ENCODE measurements at places on chromosomes 7 and 10.
A peak's percentile ranks its signal among the peaks of the same experiment; 100 is the strongest.

- DNase-seq: no peak
These were observed 132.8 kb downstream of the POLR1F start for GRCh38 chr7:19575909-19576557.

DNA sequence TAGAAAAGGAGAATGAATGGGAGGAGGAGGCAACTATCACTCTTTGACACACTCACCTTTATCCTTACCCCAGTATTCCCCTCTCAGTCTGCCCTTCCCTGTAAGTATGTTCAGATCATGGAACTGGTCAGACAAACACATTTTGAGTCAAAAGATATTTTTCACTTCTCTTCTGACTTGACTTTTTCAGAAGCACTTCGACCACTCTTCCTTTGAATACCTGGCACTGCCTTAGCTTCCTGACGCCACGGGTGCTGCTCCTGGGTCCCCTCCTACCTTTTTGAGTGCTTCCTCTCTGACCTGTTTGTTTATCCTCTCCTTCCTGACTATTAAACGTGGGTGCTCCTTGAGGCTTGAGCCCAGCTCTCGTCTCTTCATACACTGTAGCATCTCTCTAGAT, 19.8 kb upstream of the C10orf67 start:
- DNase-seq: no peak

DNA sequence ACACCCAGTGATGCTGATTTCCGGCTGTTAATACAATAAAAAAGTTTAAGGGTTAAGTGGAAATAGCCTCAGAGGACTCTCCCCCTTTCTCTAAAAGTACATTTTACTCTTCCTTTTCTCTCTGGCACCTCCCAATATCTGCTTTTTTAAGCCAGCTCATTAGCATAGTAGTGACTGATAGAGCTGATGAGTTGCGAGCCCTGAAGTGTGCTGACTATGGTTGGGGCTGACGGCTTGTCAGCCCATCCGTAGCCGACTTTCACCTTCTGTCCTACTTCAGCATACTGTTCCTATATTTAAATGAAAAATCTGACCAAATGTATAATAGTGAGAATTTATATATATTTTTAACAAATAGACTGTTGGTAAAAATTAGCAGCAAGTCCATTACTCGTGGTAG, 80.0 kb downstream of the SHH start:
- DNase-seq: no peak

GRCh38 chr7:24793982-24794648, 36.9 kb upstream of the GSDME start:
- DNase-seq: no peak

DNA sequence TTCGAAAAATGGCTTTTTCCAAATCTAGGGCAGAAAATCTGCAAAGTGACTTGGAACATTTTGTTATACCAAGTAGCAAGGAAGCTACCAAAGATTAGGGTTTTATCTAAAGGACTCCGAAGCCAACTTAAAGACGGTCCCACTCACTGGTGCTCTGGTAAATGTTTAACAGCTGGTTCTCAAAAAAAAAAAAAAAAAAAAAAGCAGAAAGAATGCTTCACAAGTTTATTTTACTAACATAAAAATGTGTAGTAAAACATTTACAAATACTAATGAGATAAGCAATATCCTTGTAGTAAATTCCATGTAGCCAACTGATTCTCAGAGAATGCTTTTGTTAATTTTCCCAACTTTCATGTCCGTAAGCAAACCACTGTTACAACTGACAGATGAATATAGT, 38.4 kb downstream of the TAF3 start:
- DNase-seq: no peak

- no peak for DNase-seq
These were observed 50.5 kb upstream of the FOXK1 start for GRCh38 chr7:4631380-4632179.

GRCh38 chr7:141558544-141559183, 7.5 kb downstream of the AGK start:
- DNase-seq: peak; percentile 33

GRCh38 chr7:142645777-142646176, 103.5 kb upstream of the PRSS1 start:
- DNase-seq: no peak

DNA sequence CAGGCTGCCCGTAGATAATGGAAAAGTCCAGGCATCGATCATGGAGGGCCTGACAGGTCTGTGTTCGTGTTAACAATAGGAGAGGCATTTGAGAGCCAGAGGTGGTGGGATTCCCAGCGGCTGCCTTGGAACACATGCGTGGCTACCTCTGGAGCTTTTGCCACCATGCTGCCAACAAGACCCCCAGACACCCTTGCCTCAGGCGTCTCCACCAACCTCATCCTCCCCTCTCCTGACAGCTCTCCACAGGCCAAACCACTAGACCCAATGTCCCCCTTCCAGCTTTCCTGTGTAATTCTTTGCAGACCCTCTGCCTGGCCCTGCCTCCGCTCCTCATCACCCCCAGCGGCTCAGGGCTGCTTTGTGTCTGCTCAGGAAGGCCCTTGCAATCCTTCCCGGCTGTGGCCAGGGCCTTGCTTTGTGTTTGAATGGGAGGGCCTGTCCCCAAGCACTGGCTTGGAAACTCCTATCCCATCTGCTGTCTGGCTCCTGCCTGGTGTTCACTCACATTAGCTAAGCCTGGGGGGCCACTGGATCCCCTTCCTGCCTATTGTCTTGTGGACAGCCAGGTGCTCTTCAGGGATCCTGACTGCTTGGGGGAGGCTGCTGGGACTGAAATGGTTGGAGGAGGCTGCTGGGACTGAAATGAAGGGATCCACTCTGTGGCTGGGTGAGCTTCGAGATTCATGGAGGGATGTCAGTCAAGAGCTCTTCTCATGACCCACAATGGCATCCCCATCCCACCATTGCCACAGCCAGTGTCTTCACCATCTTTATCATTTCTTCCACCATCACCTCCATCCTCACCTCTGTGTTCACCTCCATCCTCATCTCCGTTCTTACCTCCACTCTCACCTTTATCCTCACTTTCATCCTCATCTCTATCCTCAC, 60.8 kb upstream of the ELN start:
- DNase-seq: no peak

Data from stimulated activated CD4-positive, alpha-beta T cell treated with anti-CD3 and anti-CD28 coated beads, Interleukin-4, amount 100 ng/mL, for 24 hours (primary cell).